Thyroid gland (tissue), 4 donors: ENCODE measurements at places on chromosomes 6 and 20. TPM values are rescaled to one million over a fixed set of nuclear protein-coding genes. Genes with fewer than 3 reads are reported as not detected.

GRCh38 chr20:51495291-51495690 is 47.2 kb downstream of the NFATC2 start:
- no peak overlapping the region for H3K27ac ChIP-seq
- no peak for DNase-seq
- peaks cover 27% of the 10 kb centered on the region for H3K4me1 ChIP-seq
- H3K27me3 ChIP-seq = no peaks in the 10 kb centered on the region
- no peaks in the 10 kb centered on the region for H3K36me3 ChIP-seq
- no peak overlapping the region for H3K4me3 ChIP-seq

- H3K27me3 ChIP-seq = no peaks in the 10 kb centered on the region
- H3K4me1 ChIP-seq = no peaks in the 10 kb centered on the region
- H3K36me3 ChIP-seq = no peaks in the 10 kb centered on the region
- DNase-seq = no peak
Observed at GRCh38 chr20:38969708-38970107, 7.6 kb downstream of the DHX35 start.

DNA sequence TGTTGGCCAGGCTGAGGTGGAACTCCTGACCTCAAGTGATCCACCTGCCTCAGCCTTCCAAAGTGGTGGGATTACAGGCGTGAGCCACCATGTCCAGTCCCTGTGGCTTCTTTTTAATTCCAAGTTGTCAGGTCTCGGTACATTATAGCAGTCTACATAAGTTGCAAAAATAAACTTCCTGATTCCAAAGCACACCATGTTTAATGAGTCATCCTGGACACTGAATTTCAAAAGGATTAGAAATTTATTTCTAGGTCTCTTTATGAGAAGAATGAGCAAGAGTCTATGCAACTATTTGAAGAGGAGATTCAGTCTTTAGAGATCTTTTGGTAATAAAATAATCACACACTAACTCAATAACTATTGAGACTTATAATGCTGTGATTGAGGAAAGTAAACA is 63.9 kb upstream of the MCHR2 start:
- no peaks in the 10 kb centered on the region for H3K27me3 ChIP-seq
- no peak for DNase-seq
- no peaks in the 10 kb centered on the region for H3K36me3 ChIP-seq
- no peak overlapping the region for H3K27ac ChIP-seq

- no peaks in the 10 kb centered on the region for H3K27me3 ChIP-seq
- no peak overlapping the region for H3K27ac ChIP-seq
- no peak for DNase-seq
- no peaks in the 10 kb centered on the region for H3K36me3 ChIP-seq
- no peaks in the 10 kb centered on the region for H3K4me1 ChIP-seq
- H3K4me3 ChIP-seq = no peak overlapping the region
Observed at GRCh38 chr20:20220134-20220533, 147.8 kb upstream of the INSM1 start.

DNA sequence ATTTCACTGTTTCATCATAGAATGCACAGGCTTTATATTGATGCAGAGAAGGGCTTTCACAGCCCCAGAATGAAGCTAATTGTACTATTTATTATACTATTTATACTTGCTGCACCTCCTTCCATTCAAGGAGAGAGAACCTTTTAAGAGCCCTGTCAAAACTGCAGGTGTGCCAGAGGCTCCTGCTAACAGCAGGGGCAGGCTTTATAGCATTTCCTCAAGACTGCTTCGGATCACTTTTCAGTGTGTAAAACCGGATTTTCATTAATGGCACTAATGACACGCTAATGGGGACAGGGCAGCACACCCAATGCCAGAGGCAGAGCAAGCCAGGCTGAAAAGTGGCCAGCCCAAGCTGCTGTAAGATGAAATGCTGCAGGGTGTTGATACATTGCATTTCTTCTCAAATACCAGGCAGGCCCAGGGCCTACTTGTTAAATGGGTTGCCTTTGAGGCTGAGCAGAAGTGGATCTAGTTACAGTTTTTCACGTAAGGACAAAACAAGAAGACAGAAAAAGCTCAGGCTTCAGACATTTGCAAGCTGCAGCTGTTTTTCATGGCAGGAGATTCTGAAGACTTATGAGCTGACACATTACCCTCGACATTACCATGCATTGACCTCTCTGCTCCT is 487.7 kb upstream of the BTBD3 start:
- H3K4me1 ChIP-seq = no peaks in the 10 kb centered on the region
- no peak overlapping the region for H3K4me3 ChIP-seq
- H3K27ac ChIP-seq = no peak overlapping the region
- no peaks in the 10 kb centered on the region for H3K27me3 ChIP-seq
- no peak for DNase-seq
- H3K36me3 ChIP-seq = no peaks in the 10 kb centered on the region

DNA sequence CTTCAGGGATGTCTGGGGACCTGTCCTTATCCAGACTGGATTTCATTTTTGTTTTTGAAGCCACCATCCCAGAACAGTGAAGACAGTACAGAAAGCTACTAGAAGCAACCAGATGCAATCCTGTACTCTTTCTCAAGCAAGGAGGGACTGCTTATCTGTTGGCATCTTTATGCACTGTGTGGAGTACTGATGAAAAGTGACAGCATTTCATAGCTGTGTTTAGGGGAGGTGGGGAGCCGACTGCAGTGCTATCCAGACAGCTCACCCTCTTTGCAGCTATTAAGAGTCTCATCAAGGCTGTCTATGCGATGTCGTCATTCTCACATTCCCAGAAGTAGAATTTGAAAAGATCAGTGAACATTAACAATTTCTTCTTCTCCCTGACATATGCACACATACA is 5.5 kb downstream of the ZDHHC14 start:
- peaks cover 9% of the 10 kb centered on the region for H3K4me1 ChIP-seq
- H3K27ac ChIP-seq = no peak overlapping the region
- H3K36me3 ChIP-seq = no peaks in the 10 kb centered on the region
- no peak overlapping the region for H3K4me3 ChIP-seq

GRCh38 chr6:38975621-38976049 is 72.9 kb upstream of the GLP1R start:
- H3K27me3 ChIP-seq = no peaks in the 10 kb centered on the region
- H3K27ac ChIP-seq = no peak overlapping the region
- no peak for DNase-seq
- H3K4me3 ChIP-seq = no peak overlapping the region
- no peaks in the 10 kb centered on the region for H3K36me3 ChIP-seq

- H3K27ac ChIP-seq = no peak overlapping the region
- no peaks in the 10 kb centered on the region for H3K27me3 ChIP-seq
- no peak for DNase-seq
Observed at GRCh38 chr6:2753110-2753489, 2.4 kb upstream of the MYLK4 start.

- peaks cover 12% of the 10 kb centered on the region for H3K4me1 ChIP-seq
- no peaks in the 10 kb centered on the region for H3K36me3 ChIP-seq
- H3K27me3 ChIP-seq = no peaks in the 10 kb centered on the region
- DNase-seq = no peak
- peak within 1 kb of the TSS; percentile 91 for H3K4me3 ChIP-seq
Observed at GRCh38 chr6:31582230-31582643, at the start of gene LTB. Gene LTB, minus strand, starts transcription at chr6:31582424. Its CDS starts 7 bp downstream, at chr6:31582417.

- no peaks in the 10 kb centered on the region for H3K36me3 ChIP-seq
- H3K4me3 ChIP-seq = no peak overlapping the region
- no peak for DNase-seq
- no peaks in the 10 kb centered on the region for H3K27me3 ChIP-seq
- no peak overlapping the region for H3K27ac ChIP-seq
Observed at GRCh38 chr6:47934023-47934422, 152.2 kb downstream of the OPN5 start.

- peak overlapping the region; percentile 98 for H3K27ac ChIP-seq
- H3K27me3 ChIP-seq = no peaks in the 10 kb centered on the region
- H3K4me3 ChIP-seq = no peak overlapping the region
- DNase-seq = no peak
Observed at GRCh38 chr20:17602493-17602892, 32.6 kb downstream of the DSTN start.

DNA sequence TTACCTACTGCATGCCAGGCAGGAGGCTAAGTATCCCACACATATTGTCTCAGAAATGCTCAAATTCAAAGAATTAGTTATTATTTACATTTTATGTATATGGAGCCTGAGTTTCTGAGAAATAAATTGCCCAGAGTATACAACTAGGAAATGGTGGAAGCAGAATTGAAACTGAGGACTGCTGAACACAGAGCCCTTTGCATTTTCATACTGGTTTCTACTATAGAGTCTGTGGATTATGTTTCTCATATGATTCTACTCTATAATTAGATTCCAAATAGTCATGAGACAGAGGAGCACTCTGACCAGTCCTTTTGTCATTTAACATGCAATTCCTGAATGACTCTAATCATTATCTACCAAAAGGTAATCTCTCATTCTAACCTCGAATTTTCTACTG is 254.3 kb downstream of the LMBRD1 start:
- no peaks in the 10 kb centered on the region for H3K36me3 ChIP-seq
- no peaks in the 10 kb centered on the region for H3K27me3 ChIP-seq
- no peak for DNase-seq

GRCh38 chr6:105400501-105400900 is 2.4 kb downstream of the PREP start:
- no peak overlapping the region for H3K27ac ChIP-seq
- no peak overlapping the region for H3K4me3 ChIP-seq
- peaks cover 13% of the 10 kb centered on the region for H3K4me1 ChIP-seq
- no peak for DNase-seq
- no peaks in the 10 kb centered on the region for H3K27me3 ChIP-seq

DNA sequence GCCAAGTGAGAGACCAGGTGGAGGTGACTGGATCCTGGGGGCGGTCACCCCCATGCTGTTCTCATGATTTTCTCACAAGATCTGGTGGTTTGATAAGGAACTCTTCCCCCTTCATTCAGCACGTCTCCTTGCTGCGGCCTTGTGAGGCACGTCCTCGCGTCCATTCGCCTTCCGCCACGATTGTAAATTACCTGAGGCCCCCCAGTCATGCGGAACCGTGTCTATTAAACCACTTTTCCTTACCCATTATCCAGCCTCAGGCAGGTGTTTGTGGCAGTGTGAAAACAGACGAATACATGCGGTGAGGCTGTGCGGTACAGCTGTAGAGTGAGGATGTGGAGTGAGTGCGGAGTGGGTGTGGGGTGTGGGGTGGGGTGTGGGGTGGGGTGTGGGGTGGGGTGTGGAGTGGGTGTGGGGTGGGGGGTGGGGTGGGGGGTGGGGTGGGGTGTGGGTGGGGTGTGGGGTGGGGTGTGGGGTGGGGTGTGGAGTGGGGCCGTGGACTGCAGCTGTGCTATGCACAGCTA is 12.1 kb upstream of the NTSR1 start:
- no peaks in the 10 kb centered on the region for H3K4me1 ChIP-seq
- no peak overlapping the region for H3K4me3 ChIP-seq
- no peaks in the 10 kb centered on the region for H3K36me3 ChIP-seq
- no peak for DNase-seq

- no peaks in the 10 kb centered on the region for H3K36me3 ChIP-seq
- H3K4me1 ChIP-seq = peaks cover 7% of the 10 kb centered on the region
- H3K27ac ChIP-seq = no peak overlapping the region
- H3K4me3 ChIP-seq = no peak overlapping the region
Observed at GRCh38 chr6:54646069-54646950, 200.3 kb upstream of the FAM83B start.

GRCh38 chr6:89836639-89837222 is 7.1 kb downstream of the CASP8AP2 start:
- H3K27me3 ChIP-seq = no peaks in the 10 kb centered on the region
- H3K36me3 ChIP-seq = peaks cover 5% of the 10 kb centered on the region
- DNase-seq = no peak
- H3K27ac ChIP-seq = no peak overlapping the region
- H3K4me1 ChIP-seq = no peaks in the 10 kb centered on the region

DNA sequence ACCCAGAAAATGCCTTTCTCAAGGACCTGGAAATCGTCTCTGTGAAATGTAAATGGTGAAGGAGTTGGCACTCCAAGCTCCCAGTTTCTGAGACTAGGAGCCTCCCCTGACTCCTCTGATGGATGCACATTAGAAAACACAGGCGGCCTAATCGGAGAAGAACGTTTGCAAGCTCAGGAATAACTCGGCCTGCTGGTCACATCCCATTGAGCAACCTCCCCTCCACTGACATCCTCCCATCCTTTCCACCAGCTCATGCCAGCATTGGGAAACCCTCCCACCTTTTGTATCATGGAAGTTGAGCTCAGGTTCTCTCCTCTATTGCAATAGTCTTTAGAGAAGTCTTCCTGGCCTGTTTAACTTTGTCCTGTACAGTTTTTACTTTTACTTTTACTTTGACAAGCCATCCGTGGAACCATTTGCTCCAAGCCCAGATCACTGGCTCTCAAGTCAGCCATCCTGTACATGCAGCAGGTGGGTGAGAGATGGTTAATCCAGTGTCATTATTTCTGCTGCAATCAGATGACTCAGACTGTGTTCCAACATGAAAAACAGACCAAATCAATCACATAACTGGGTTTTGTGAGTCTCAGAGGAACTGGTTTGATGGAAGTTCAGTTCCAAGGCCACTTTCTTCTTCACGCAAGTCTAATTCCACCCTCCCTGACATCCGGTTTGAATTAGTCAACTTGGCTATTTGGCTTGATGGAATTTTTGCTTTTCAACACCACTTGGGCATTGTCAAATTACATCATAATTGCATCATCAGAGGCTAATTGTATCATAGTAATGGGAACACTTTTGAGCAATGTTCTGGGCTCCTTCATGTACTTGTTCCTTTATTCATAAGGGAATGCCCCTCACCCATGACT is 619.4 kb upstream of the CDH4 start:
- DNase-seq = no peak
- H3K27me3 ChIP-seq = no peaks in the 10 kb centered on the region
- H3K27ac ChIP-seq = no peak overlapping the region
- H3K4me3 ChIP-seq = no peak overlapping the region
- H3K4me1 ChIP-seq = no peaks in the 10 kb centered on the region
- H3K36me3 ChIP-seq = no peaks in the 10 kb centered on the region

- H3K36me3 ChIP-seq = no peaks in the 10 kb centered on the region
- no peak overlapping the region for H3K4me3 ChIP-seq
- no peak for DNase-seq
- H3K27ac ChIP-seq = no peak overlapping the region
Observed at GRCh38 chr6:82072121-82072521, 175.4 kb downstream of the IBTK start.

DNA sequence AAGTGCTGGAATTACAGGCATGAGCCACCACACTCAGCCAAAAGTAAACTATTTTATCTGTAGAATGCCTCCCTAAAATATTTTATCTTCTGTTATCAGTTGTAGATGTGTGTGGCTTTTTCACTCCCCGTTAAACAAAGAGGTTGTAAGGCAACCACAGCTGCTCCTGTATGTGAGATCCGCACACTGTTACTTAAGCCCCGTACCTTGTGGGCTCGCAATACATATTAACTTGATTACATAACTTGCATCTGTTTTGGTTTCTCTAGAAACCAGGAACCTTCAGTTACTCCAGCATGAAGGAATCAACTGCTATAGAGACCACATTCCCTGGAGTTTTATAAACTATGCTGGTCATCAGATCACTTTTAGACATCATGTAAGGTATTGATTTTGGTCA is 420.1 kb upstream of the SLC35B3 start:
- no peak overlapping the region for H3K4me3 ChIP-seq
- no peaks in the 10 kb centered on the region for H3K27me3 ChIP-seq
- no peak for DNase-seq
- H3K27ac ChIP-seq = no peak overlapping the region
- H3K4me1 ChIP-seq = no peaks in the 10 kb centered on the region

GRCh38 chr6:43275801-43276576 is 22.1 kb upstream of the SLC22A7 start:
- no peak for DNase-seq
- H3K27me3 ChIP-seq = no peaks in the 10 kb centered on the region
- no peak overlapping the region for H3K27ac ChIP-seq
- H3K4me3 ChIP-seq = no peak overlapping the region

The MEP1A gene
- not detected for total RNA-seq

The PAK1IP1 gene
- total RNA-seq = 8.8 TPM

The SOD2 gene
- 132 TPM for total RNA-seq

The GMPR gene
- 10.8 TPM for total RNA-seq

The SYCP2 gene
- total RNA-seq = 1.9 TPM

The RAB22A gene
- total RNA-seq = 27.9 TPM

The LZTS3 gene
- total RNA-seq = 38.5 TPM

The ID4 gene
- 713 TPM for total RNA-seq

The SLC17A9 gene
- total RNA-seq = 0.78 TPM
